ENCODE measurements at places on chromosomes 2 and 18.

GRCh38 chr2:54601339-54601738, 122.1 kb upstream of the EML6 start:
- peak; percentile 97 for DNase-seq

DNA sequence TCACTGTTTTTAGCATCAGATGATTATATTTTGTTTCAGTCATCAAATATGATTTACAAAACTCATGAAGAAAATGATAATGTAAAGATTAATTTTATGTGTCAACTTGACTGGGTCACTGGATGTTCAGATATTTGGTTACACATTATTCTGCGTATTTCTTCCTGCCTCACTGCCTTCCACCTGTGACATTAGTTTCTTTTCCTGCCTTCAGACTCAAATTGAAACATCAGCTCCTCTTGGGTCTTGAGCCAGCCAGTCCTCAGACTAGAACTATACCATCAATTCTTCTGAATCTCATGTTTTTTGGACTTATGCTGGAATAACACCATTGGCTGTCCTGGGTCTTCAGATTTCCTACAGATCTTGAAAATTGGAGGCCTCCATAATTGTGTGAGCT, 96.7 kb downstream of the ZNF385B start:
- DNase-seq, result no peak

DNA sequence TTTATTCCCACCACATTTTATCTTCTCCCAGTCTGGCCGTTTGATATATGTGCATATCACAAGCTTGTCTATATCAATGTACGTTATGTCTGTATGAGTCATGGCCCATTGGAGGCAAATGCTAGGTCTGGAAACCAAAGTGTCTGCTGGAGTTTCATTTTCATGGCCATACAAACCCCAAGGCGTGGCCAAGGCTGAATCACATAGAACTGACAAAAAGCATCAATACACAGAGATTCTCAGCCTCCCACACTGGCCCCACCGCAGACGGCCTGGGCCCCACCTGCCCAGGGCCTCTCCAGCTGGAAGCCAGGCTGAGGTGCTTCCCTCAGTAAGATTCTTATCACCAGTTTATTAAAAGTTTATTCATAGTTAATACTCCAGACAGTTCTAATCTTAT, 40.5 kb upstream of the SALL3 start:
- DNase-seq, result no peak

- DNase-seq, result no peak
Observed at GRCh38 chr2:12675352-12675795, 41.4 kb upstream of the TRIB2 start.

GRCh38 chr2:200930947-200931626, 32.4 kb downstream of the ORC2 start:
- DNase-seq, result no peak

All from Caki2 (cell line).